Cerebellum (tissue), 4 donors: ENCODE measurements at places on chromosomes 2 and 18. TPM values are rescaled to one million over a fixed set of nuclear protein-coding genes. Genes with fewer than 3 reads are reported as not detected.

The IL1R2 gene
- total RNA-seq = not detected

The TBC1D8 gene
- total RNA-seq = 12.8 TPM

The CD28 gene
- 1.00 TPM for total RNA-seq

The TOGARAM2 gene
- 2.6 TPM for total RNA-seq

The RGPD4 gene
- total RNA-seq = not detected

The KCNK3 gene
- total RNA-seq = 6.3 TPM

The FBXO36 gene
- total RNA-seq = 8.1 TPM

The MEIS1 gene
- total RNA-seq = 180 TPM

The ANKRD62 gene
- total RNA-seq = 0.18 TPM

The GPR55 gene
- total RNA-seq = not detected

The DAW1 gene
- 2.8 TPM for total RNA-seq

The ABCG5 gene
- not detected for total RNA-seq

The TMEM200C gene
- total RNA-seq = 11.7 TPM

The TEX44 gene
- total RNA-seq = not detected

The B3GNT7 gene
- 1.2 TPM for total RNA-seq

The SFXN5 gene
- total RNA-seq = 23.7 TPM

The ARHGAP25 gene
- total RNA-seq = 0.82 TPM

The DSG3 gene
- total RNA-seq = not detected

The DES gene
- total RNA-seq = 2.0 TPM

The TRABD2A gene
- 1.4 TPM for total RNA-seq

The SATB2 gene
- 14.2 TPM for total RNA-seq

The AQP12A gene
- total RNA-seq = not detected

The FAM124B gene
- total RNA-seq = 5.2 TPM

The ARHGEF4 gene
- total RNA-seq = 35.3 TPM

The HNMT gene
- 23.3 TPM for total RNA-seq

The SEPTIN10 gene
- 46.1 TPM for total RNA-seq

The TRIB2 gene
- 146 TPM for total RNA-seq

The ALPP gene
- not detected for total RNA-seq

The KIAA2012 gene
- 1.00 TPM for total RNA-seq

The ERICH2 gene
- not detected for total RNA-seq
